ENCODE measurements at places on chromosomes 2 and 18. TPM values are rescaled to one million over a fixed set of nuclear protein-coding genes. Genes with fewer than 3 reads are reported as not detected.

Gene SFT2D3
- 12.2 TPM for total RNA-seq

DNA sequence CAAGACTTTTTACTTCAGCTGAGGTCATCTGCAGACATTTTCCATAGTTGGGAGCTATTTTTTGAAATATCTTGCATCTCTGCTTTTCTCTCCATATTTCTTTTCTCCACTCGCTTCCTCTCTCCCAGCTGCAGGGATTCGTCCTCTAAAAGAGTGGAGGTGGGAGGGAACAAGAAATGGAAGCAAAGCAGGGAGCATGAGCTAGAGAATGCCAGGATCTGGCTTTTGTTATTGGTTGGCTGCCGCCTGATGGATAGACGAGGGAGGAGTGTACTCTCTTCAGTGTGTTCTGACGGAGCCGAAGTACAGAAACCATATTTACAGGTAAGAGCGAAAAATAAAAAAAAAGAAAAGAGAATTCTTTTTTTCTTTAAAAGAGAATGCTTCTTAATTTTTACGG is at the start of gene CSRNP3:
Gene CSRNP3, plus strand, starts transcription at position 282 of the 400 bp plus-strand sequence. CDS start 125,368 bp downstream, outside the sequence.
- no peak within 1 kb of the TSS for H3K27ac ChIP-seq
- peak; percentile 71 for DNase-seq
- H3K36me3 ChIP-seq, result no peaks in the 10 kb centered on the region
- H3K4me1 ChIP-seq, result no peaks in the 10 kb centered on the region

DNA sequence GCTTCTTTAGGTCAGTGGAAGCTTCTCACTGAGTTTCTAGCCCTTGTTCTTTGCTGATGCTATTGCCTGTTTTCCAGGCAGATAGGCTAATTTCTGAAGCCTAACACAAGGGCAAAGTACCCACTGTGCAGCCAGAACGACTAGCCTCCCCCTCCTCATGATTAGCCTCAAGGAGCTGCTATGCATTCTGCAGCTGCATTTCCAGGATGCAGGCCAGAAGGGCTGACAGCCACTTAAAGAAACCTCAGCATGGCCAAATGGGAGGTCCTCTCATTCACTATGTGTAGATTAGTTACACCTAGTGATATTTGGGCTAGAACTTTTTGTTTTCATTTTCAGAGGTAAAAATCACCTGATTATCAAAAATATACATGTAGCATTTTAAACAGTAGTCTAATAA is 216.0 kb downstream of the RAD51AP2 start:
- no peaks in the 10 kb centered on the region for H3K36me3 ChIP-seq
- H3K4me1 ChIP-seq, result no peaks in the 10 kb centered on the region
- DNase-seq, result no peak
- H3K27ac ChIP-seq, result no peak overlapping the region

Gene PLEK
- not detected for total RNA-seq

Gene INO80C
- total RNA-seq, result 22.7 TPM
